Left ventricle myocardium inferior (tissue), 1 donor: ENCODE measurements at places on chromosomes 12 and 14.
A peak's percentile ranks its signal among the peaks of the same experiment; 100 is the strongest.

DNA sequence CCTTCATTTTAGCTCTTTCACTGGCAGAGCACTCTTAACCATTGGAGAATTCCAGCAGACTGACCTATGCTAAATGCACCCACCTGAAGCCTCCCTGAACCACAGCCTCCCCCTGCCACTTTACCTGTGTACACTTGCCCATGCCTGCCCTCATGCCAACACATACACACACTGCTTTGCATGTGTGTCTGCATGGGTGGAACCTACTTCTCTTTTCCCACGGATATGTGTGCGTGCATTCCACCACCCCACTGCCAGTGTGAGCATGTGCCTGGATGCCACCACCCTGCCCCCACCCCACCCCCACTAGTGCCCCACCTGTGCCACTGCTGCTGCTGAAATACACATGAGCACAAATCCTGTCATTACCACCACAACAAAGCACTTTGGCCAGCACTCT is 49.5 kb upstream of the EEA1 start:
- no peak for DNase-seq

- no peak for DNase-seq
Measured at GRCh38 chr14:60093080-60093479, 1.4 kb downstream of the PCNX4 start.

DNA sequence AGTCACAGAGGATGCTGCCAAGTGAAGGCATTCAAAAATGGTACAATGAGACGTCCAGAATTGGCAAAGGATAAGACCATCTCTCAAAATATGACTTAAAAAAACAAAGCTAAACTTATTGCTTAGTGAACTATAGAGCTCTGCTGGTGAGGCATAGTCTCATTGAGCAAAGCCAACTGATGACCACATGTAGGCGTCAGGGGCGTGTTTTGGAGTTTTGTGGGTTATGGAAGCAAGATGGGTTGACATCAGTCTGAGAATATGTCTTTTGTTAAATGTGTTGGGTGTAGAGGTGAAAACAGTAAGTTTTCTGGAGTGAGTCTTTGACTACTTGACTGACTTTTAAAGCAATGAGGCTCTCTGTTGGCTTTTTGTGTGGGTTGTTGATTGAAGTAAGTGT is 47.2 kb downstream of the ATL1 start:
- no peak for DNase-seq

- DNase-seq: no peak
Measured at GRCh38 chr14:101721951-101722661, 39.4 kb upstream of the PPP2R5C start.

- DNase-seq: no peak
Measured at GRCh38 chr12:12358528-12358927, 1.6 kb downstream of the BORCS5 start.

DNA sequence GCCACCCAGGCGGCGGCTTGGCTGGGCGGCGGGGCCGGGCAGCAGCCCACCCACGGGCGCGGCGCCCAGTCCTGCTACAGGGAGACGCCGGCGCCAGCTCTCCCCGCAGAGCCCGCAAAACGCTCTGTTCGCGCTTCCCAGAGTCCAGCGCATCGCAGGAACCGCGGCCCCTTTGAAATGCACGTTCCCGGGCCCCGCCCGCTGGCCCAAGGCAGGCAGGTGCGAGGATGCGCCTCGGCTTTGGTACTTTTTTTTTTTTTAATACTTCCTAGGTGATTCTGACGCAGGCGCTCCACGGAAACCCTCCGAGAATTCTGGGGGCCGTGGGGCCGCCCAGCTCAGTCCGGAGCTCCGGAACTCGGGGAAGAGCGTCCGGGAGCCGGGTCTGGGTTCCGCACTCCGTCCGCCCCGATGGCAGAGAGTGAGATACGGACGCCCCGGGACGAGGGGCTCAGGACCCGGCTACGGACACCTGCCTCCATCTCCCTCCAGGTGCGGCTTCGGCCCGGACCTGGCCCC is 483 bp downstream of the POC1B start:
- DNase-seq: peak; percentile 35

DNA sequence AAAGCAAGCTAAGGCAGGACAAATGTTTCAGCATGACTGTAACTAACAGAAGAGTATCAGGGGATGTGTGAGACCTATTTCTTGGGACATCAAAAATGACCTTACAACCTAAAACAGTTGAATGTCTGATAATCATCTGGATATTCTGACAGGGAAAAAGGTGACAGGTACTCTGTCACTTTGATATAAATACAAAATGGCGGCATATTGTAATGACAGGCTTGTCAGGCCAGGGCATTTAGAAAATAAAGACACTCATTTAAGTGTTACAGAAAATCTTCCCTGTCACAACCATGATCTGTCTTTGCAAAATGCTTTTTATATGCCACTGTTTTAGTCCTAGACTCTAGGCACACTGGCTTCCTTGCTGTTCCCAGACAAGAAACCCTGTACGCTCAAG is 1033.3 kb upstream of the FLRT2 start:
- DNase-seq: no peak
